ENCODE measurements at places on chromosomes 13 and 19.

GRCh38 chr19:17180997-17181702 lies 34.0 kb upstream of the USE1 start:
- no peak for DNase-seq

- DNase-seq = no peak
Observed at GRCh38 chr13:20132052-20132634, 28.7 kb downstream of the GJA3 start.

DNA sequence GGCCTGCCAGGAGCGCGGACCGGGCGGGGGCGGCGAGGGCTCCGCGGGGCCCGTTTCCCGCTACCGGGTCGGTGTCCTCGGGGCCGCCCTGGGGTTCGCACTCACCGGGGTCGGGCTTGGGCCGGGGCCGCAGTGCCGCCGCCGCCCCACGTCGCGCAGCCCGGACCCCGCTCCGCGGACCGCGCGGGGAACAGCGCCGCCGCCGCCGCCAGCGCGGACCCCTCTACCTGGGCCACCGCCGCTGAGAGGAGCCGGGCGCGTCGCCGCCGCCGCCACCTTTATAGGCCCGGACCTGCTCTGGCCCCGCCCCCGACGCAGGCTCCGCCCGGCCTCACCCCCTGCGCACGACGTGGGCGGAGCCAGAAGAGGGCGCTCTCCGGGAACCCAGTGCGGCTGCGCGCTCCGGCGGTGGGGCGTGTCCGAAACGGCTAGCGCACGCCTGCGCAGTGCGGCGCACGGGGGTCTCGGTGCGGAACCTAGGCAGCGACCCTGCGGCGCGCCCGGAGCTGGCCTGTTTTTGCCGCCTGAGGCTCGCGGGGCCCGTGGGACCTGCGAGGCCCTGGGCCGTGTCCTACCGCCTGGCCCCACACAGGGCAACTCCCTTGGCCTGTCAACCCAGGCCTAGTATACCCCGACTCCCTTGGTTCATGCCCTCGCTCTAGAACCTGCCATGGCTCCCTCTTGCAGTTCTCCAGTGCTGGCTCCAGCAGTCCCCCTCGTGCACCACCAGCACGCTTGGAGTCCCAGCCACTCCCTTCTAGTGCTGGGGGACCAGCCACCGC lies at the start of gene MKNK2:
Gene MKNK2, minus strand, starts transcription at position 254 of the 782 bp plus-strand sequence. CDS start 393 bp downstream, outside the sequence.
- no peak for DNase-seq

DNA sequence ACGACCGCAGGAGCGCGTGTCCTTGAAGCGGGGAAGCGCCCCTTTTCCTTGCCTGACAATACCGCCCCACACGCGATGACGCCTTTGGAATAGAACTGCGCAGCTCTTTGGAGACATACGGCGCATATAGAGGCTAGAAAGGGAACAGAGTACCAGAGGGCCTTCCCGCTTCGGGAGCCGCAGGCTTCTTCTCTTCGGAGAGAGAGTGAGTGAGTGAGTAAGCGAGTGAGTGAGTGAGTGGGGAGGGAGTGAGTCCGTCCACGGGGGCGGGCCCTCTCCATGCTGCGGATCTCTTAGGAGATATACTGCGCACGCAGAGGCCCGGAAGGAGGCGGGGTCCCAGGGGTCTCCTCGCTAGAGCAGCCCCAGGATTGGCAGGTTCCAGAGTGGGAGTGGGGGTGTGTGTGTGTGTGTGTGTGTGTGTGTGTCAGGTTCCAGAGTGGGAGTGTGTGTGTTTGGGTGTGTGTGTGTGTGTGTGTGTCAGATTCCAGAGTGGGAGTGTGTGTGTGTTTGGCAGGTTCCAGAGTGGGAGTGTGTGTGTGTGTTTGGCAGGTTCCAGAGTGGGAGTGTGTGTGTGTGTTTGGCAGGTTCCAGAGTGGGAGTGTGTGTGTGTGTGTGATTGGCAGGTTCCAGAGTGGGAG lies 97.0 kb downstream of the INSR start:
- peak; percentile 82 for DNase-seq

GRCh38 chr19:32542477-32543108 lies 38.4 kb upstream of the PDCD5 start:
- DNase-seq = no peak

DNA sequence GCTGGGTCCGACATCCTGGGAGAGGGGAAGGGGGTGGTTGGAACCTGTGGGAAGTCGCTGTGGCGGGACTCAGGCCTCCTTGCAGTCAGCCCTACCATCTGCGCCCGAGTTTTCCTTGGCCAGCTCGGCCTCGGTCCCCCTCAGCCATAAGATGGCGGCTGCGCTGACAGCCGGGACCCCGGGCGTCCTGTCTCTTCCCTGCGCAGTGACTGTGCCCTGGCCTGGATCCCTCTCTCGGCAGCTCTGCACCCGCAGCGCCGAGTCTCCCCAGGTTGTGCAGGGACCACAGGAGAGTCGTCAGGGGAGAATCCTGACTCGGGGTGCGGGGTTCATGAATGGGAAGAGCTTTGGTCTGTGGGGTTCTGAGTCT lies 345 bp downstream of the ZNF257 start:
- DNase-seq = no peak

DNA sequence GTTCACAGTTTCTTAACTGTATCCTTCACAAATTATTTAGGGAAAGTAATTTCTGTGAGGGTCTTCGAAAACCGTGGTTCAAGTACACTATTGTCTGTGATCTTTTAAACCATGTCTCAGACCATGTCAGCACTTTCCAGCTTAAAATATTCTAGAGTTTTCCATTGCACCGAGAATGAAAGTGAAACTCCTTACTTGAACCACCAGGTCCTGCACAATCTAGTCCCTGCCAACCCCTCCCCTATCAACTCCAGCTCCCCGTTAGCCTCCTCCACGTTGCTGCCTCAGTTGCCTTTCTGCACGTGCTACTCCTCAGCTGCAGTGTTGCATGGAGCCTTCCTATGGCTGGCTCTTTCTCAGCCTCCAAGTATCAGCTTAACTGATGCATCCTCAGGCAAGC lies 7.2 kb upstream of the STARD13 start:
- no peak for DNase-seq

GRCh38 chr19:34149873-34150272 lies 22.4 kb upstream of the LSM14A start:
- DNase-seq = no peak

DNA sequence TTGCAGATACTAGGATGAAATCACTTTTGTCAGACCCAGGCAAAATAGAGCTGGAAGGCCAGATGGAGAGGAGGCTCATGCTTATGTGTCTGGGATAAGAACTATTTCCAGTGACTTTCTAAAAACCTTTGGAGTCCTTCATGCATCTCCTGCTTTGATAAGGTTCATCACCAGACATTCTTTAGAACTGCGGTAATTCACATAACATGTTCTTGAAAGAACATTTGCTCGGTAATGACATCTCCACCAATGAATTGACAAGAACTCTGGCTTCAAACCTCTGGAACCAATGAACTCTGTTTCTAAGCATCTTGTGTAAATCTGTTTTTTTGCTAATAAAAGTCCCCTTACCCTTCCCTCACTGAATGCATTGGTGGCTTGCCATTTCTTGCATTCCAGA lies 112.0 kb upstream of the KL start:
- no peak for DNase-seq

- no peak for DNase-seq
Observed at GRCh38 chr19:38020311-38020710, 113.3 kb downstream of the SIPA1L3 start.

DNA sequence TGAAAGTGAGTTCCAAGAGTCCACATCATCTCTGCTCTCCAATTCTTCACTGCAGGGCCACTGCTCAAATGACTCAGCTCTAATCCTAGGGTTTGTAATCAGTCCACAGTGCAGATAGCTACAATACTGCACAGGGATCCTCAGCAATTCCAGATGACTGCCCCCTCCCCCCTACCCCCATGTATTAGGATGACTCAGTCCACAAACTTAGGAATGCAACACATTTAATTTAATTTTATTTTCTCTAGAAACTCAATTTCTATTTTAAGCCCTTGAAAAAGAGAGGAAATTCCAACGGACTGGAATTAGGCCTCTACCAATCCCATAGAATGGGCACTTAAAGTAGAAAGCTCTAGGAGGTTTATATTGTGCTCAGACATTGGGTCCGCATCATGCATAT lies 173.8 kb upstream of the SOX21 start:
- no peak for DNase-seq

DNA sequence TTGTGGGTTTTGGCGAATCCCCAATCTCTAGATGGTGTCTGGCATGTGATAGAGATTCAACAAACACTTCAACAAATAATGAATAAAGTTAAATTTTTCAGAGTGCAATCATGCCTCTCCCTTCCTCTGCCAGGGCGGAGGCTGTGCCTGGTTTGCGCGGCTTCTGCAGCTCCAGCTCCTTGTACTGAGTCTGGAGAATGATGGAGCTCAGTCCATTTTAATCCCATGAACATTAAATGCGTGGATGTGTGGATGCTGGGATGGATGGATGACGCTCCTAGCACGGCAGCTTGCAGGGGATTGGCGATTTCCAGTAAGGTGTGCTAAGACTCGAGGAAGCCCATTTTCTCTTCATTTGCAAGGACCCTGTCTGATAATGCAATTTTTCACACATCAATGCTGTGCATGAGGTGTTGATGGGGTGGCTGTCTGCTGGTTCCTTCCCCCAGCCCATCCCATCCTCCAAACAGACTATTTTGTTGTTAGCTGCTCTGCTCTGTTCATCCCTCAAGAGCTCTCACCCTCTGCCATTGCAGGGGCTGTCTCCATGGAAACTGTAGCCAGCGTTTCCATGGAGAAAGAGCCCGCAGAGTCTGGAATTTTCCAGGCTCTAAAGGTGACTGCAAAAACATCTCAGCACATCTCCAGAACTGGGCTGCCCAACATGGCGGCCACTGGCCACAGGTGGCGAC lies 92.6 kb upstream of the PEG3 start:
- no peak for DNase-seq

- DNase-seq = no peak
Observed at GRCh38 chr13:79389026-79389425, 17.0 kb downstream of the RBM26 start.

GRCh38 chr13:80312967-80313366 lies 28.0 kb downstream of the SPRY2 start:
- no peak for DNase-seq

DNA sequence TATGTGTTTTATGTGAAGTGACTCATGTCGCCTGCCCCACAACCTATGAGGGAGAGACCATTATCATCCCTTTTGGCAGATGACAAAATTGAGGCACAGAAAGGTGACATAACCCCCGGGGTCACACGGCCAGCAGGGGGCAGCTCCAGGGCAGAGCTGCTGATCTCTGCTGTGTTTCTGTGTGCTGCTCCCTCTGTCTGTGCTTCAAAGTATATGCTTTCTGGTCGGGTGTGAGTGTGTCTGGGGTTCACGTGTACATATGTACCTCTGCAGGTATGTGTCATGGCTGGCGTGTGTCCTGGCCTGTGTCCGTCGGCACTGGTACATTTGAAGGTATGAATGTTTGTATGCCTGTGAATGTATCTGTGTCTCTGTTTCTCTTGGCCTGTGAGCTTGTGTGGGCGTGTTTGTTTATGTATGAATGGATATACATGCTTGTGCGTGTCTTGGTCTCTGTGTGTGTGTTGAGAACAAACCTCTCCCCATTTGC lies 7.1 kb downstream of the LIPE start:
- DNase-seq = no peak

- no peak for DNase-seq
Observed at GRCh38 chr13:105037110-105037509, 1498.4 kb downstream of the EFNB2 start.

Data from epithelial cell of proximal tubule (primary cell).